Urinary bladder (tissue), 4 donors: ENCODE measurements at places on chromosomes 5 and 9. TPM values are rescaled to one million over a fixed set of nuclear protein-coding genes. Genes with fewer than 3 reads are reported as not detected.

FAM193B gene
- total RNA-seq: 22.8 TPM

CCDC112 gene
- total RNA-seq: 11.3 TPM

SPINK6 gene
- not detected for total RNA-seq

CCNO gene
- 1.6 TPM for total RNA-seq

FBLL1 gene
- 2.4 TPM for total RNA-seq

DRD1 gene
- total RNA-seq: 4.2 TPM

GRXCR2 gene
- not detected for total RNA-seq

WWC1 gene
- 7.1 TPM for total RNA-seq

PCDHA4 gene
- 1.1 TPM for total RNA-seq

ZNF354B gene
- 34.5 TPM for total RNA-seq

ZDHHC11B gene
- total RNA-seq: 1.4 TPM

PTPDC1 gene
- total RNA-seq: 25.1 TPM

SOHLH1 gene
- total RNA-seq: not detected

DNA sequence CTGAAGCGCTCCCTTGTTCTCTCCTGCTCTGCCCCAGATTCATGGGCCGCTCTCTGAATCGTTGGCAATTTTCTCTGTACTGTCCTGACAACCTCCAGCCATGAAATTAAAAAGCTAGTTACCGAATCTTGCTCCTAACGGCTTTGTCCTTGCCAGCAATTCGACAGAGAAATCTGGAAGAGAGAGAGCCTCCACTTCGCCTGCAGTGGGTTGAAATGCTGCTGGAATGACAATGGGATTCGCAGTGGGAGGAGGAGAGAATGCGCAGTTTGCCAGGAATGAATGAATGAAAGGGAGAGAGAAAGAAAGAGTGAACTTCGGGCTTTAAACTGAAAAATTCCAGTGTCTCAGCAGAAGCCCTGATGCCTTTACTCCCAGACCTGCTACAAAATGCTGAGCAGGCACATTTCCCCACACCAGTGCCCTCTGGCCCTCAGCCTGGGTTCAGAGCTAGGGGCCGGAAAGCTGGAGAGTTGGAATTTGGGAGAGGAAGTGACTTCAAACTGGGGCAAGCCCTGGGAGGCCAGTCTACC, 11.5 kb upstream of the BOD1 start:
- DNase-seq: no peak

DNA sequence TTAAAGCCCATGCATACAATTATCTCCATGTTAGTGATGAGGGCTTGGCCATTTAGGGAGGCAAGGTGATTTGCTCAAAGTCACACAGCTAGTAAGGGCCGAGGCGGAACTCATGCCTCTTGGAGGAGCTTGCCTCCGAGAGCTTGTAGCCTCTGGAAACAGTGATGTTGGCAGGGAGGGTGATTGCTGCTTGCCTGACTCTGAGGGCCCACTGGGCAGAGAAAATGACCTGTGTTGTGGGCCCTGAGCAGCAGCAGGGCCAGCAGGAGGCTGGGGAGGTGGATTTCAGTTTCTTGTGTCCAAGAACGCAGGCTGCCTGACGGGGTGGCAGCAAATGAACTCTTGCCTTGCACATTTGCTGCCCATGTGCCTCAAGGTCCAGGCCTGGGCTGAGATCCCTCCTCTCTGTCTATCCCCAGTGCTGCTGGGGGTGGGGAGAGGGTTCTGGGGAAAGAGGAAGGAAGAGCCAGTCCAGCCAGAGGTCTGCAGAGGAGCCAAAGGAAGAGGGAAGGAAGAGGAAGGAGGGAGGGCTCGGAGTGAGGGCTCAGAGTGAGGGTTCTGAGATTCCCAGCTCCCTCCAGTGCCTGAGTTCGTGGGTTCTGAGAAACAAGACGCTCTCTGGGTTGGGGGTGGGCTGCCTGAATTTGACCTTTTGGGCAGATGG, 16.2 kb upstream of the PTGS1 start:
- DNase-seq: no peak

DNA sequence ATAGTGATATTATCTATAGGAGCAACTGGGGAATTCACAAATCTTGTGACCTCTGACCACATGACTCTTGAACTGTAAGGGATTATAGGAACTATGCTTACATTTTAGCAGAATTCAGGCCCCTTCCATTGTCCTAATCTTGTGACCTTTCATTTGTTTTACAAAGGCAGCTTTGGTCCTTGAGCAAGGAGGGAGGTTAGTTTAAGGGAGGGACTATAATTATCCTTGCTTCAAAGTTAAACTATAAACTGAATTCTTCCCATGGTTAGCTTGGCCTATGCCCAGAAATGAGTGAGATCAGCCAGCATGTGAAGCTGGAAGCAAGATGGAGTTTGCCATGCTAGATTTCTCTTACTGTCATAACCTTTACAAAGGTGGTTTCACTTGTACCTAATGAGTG, 51.2 kb downstream of the TARS1 start:
- no peak for DNase-seq

GRCh38 chr5:132677191-132677590, 3.4 kb downstream of the IL4 start:
- no peak for DNase-seq

DNA sequence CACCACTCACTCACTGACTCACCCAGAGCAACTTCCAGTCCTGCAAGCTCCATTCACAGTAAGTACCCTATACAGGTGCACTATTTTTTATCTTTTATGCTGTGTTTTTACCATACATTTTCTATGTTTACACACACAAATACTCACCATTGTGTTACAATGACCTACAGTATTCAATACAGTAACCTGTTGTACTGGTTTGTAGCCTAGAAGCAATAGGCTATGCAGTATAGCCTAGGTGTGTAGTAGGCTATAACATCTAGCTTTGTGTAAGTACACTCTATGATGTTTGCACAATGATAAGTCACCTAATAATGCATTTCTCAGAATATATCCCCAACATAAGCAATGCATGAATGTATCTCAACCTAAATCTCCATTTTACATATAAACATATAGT, 541.1 kb downstream of the NR2F1-AS1 start:
- DNase-seq: no peak

DNA sequence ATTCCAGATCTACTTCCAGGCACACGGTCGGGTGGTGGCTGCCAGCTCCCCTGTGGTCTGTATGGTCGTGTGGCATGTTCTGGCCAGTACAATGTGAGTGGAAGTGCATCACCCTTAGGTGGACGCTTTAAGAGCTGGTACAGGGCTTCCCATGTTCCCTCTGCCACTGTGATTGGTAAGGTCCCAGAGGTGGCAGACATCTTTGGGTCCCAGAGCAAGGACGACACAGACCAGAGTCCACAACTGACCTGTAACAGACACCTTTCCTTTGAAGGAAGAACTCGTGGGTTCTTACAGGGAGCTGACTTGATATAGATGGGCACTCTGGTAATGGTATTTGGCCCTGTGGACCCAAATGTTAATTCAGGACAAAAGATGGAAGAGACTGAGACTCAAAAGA, 90.0 kb upstream of the GDNF start:
- no peak for DNase-seq

DNA sequence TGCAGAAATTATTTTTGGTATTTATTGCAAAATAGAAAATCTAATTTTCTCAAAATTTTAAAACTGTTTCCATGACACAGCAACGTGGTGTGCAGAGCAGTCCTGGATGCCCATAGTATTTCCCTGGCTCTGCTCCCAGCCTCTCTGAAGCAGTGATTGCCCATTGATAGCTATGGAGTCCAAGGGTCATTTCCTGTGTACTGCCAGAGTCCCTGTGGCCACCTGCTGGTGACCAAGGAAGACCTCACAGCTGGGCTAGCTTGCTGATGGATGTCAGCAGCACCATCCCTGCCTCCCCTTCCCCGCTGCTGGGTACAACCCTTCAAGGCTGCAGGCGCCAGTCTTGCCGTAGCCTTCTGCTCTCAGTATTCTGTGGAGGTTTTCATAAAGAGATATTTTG, 184.1 kb downstream of the DIRAS2 start:
- no peak for DNase-seq

GRCh38 chr9:136725612-136726011, 13.2 kb downstream of the DIPK1B start:
- no peak for DNase-seq

GRCh38 chr5:29379619-29380018, 1813.9 kb upstream of the CDH6 start:
- DNase-seq: no peak

DNA sequence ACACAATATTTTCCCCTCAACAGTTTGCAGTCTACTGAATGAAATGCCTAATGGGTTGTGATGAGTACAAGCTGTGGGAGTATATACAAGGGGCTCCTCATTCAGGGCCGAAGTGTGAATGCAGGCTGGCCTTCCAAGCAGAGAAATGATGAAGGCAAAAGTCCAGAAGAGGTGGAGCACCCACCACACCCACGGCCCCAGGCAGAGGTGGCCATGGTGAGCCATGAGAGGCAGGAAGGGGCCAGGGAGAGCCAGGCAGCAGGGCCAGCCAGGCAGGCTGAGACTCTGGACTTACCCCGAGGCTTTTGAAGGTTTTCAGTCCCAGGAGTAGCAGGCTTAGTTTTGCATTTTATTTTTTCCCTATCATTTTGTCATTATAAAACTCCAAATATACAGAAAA, 218.1 kb downstream of the AUH start:
- no peak for DNase-seq

- DNase-seq: no peak
Observed at GRCh38 chr5:134029156-134029555, 24.4 kb upstream of the VDAC1 start.

GRCh38 chr5:55172937-55173686, at the start of gene CDC20B:
CDC20B (minus strand) TSS chr5:55173177; CDS start chr5:55173000, 177 bp downstream.
- DNase-seq: no peak

DNA sequence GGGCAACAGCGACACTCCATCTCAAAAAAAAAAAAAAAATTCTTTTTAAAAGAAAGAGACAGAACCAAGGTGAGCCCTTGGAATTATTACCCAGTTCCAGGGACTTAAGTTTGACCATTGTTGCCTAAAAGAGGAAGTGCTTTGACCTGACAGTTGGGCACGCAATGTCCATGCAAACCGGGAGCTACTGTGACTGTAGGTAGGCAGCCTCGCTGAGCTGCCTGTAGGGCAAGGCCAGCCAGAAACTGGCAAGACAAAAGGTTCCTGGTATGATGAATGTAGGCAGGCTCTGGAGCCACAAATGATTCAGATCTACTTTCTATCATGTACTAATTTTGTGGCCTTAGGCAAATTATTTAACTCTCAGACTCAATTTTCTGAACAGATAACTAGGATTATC, 334.8 kb upstream of the ZNF462 start:
- no peak for DNase-seq

GRCh38 chr5:94361161-94361560, 257.2 kb downstream of the KIAA0825 start:
- no peak for DNase-seq

- DNase-seq: no peak
Observed at GRCh38 chr5:75433814-75434506, 77.5 kb downstream of the CERT1 start.

- no peak for DNase-seq
Observed at GRCh38 chr9:96413302-96414221, 4.6 kb downstream of the ZNF367 start.

GRCh38 chr9:94826644-94827410, 100.3 kb downstream of the AOPEP start:
- no peak for DNase-seq
